ENCODE measurements at places on chromosomes 13 and 19.
A peak's percentile ranks its signal among the peaks of the same experiment; 100 is the strongest.

DNA sequence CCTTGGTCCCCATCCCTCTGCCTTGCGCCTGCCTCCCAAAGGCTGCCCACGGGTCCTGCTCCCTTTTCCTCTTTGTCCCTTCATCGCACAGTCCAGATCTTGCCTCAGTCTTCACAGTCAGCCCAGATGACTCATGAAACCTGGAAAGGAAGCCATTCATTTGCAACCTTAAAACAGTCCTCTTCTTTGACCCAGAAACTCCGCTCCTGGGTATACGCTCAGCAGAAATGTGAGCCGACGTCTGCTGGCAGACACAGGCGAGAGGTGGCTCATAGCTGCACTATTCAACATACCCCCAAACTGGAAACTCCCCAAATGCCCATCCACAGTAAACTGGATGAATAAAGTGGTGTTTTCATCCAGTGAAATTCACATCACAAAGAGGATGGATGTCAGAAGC lies 13.6 kb upstream of the PEPD start:
- DNase-seq, result no peak

- DNase-seq, result no peak
Observed at GRCh38 chr19:18122860-18123795, 25.6 kb downstream of the MAST3 start.

DNA sequence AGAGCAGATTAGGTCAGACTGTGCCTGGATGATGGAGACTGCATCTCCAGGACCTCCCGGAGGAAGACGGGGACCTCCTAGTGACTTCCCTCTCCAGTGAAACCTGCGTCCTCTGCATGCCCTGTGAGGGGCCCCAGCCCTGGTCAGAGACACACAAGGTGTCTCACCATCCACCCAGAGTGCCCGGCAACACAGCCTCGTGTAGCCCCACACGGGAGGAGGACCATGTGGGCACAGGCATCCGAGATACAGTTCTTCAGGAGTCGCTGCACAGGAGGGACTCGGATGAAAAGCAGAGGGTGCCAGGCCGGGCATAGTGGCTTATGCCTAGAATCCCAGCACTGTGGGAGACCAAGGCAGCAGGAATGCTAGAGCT lies 64.8 kb downstream of the PEPD start:
- no peak for DNase-seq

- no peak for DNase-seq
Observed at GRCh38 chr19:18633321-18633720, 3.5 kb upstream of the KLHL26 start.

GRCh38 chr19:46604781-46605355 lies 3.7 kb downstream of the CALM3 start:
- DNase-seq, result no peak

- DNase-seq, result no peak
Observed at GRCh38 chr13:26300140-26300539, 46.2 kb downstream of the CDK8 start.

- DNase-seq, result no peak
Observed at GRCh38 chr19:35254341-35255297, 5.8 kb downstream of the LSR start.

- DNase-seq, result no peak
Observed at GRCh38 chr13:99963816-99964339, 7.7 kb downstream of the ZIC5 start.

DNA sequence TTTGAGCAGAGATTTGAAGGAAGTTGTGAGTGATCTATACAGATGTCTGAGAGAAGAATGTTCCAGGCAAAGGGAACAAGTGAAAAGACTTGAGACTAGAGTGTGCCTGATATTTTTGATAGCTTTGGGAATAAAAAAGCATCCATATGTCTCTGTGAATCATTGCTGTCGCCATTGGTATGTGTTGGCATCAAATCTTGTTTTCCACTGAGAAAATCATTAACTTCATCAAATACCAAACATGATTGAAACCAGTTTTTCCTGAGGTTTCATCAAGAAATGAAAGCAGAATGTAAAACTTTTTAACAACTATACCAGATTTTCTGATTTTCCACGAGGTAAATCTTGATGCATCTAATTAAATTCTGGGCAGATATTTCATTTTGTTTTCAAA lies 862.6 kb downstream of the DIAPH3 start:
- no peak for DNase-seq

DNA sequence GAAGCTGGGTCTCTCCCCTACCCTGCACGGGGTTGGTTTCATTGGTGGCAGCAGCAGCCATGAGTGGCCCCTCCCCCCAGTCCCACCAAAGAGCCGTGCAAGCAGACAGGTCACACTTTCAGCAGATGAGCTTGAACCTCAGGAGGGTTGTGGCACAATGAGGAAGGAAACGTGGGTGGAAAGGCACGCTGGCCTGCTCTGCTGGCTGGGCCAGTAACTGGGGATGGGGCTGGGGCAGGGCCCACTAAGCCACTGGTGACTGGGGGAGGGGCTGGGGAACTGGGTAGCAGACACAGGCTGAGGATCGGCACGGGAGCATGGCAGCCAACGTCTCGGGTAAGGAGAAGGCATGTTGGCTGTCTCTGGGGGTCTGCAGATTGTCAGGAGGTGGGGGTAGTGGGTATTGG lies at the start of gene P2RY11:
Gene P2RY11 (plus strand): TSS at position 289 of the 407 bp plus-strand sequence. CDS start 29 bp downstream, at position 318.
- DNase-seq, result no peak

- DNase-seq, result no peak
Observed at GRCh38 chr13:51524829-51525566, 59.3 kb upstream of the WDFY2 start.

DNA sequence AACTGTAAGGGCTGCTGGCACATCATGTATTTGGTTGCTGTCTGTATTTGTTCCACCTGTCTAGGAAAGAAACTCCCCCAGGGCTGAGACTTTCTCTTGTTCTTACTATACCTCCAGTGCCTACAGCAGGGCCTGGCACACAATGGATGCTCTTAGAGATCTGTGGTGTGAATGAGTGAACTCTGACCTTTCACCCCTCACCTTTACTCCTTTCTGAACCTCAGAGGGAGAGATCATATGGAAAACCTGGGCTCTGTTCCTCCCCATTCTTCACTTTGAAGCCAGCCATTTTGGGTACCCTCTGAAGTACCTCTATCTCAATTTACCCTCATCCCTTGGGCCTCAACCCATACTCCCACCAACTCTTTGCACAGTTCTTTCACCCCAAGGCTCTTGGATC lies 3.1 kb downstream of the DYRK1B start:
- DNase-seq, result no peak

GRCh38 chr19:10651851-10652250 lies 2.3 kb upstream of the ILF3 start:
- no peak for DNase-seq

DNA sequence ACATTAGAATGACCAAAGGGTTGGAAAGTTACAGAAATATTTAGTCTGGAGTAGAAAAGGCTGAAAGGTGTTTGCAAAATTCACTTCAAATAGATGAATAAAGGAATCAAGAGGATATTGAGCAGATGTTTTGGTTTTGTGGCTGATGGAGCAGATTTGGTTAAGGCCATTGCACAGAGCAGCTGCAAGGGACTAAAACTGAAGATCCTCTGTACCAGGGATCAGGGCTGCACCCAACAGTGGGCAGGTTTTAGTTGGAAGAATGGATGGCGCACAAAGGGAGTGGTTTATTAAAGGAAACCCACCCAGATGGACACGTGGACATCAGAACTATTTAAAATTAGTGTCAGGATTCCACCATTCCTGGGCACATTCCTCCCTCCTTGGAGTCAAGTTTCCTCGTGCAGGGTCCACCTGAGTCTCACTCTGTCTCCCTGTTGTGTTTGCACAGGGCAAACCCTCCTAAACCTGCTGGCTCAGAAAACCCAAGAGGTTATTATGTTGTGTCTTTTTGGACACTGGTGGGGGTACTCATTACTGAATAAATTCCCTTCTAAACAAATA lies 9.2 kb upstream of the UBAC2 start:
- DNase-seq, result no peak

DNA sequence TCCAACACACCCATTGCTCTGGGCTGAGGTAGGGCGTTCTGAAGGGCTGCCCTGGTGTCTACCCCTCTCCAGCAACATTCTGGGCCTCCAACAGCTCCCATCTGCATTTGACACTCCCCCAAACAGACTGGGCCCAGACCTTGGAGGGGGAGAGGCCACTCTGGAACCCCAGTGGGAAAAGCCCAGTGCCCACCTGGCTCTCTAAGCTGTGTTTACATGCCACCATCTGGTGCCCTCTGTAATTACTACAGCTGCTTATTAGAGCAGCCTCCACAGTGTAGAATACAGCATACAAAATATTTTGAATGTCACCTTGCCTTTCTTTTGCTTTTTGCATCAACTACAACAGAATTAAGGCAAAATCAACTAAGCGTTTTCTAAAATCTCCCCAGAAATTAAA lies 35.8 kb upstream of the TM9SF2 start:
- no peak for DNase-seq

DNA sequence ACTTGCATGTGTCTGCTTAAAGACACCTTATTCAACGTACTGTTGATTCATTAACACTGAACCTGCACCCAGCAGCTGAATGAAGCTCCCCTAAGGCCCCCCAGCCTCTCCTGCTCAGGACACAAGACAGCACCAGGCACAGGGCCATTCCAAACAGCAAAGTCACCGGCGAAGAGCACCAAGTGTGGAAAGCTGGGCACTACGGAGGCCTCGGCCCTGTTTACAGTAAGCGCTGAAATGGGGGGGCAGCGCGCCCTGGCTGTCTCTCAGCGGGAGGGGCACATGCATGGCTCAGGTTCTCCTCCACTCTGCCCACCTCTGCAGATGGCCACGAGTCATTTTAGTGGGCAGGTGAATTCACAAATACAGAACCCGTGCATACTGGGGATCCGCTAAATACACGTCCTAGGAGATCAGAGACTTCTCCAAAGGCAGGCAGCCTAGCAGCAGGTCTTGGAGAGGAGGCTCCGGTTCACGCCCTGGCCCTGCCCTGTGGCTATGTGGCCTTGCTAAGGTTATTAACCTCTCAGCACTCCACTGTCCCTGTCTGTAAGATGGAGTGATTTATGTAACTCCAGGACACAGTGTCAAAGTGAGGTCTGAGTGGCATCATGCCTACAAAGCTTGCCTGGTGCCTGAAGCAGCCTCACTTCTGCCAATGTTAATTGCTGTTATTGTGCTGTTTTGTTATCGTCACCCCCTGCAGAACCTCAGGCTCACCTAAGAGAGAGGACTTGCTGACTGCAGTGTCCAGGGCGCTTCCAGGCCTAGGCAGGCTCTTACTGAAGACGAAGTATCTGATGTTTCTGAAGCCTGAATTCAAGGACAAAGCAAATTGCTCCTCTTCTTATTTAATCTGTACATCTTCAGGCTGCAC lies 207.4 kb upstream of the SOX1 start:
- no peak for DNase-seq

- no peak for DNase-seq
Observed at GRCh38 chr13:30732046-30732390, 3.3 kb upstream of the ALOX5AP start.

- no peak for DNase-seq
Observed at GRCh38 chr13:36133950-36134626, 2.9 kb upstream of the DCLK1 start.

GRCh38 chr13:48126944-48127830 lies 32.3 kb upstream of the MED4 start:
- peak; percentile 45 for DNase-seq

DNA sequence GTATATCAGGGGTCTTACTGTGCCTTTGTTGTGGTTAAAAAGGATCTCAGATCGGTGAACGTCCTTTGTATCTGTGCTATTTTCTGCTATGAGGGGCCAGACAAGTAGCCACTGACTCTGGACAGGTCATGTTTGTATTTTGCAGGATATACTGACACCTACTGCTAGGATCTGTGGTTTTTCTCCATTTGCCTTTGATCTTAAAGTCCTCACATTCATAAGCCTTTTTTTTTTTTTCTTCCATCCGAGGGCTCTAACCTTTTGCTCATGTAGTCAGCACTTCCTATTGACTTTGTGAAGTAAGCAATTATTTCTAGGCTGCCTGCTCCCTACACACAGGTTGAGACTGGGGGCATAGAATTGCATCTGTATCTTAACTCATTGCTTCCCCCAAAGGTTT lies 106.2 kb downstream of the SLITRK5 start:
- DNase-seq, result no peak

DNA sequence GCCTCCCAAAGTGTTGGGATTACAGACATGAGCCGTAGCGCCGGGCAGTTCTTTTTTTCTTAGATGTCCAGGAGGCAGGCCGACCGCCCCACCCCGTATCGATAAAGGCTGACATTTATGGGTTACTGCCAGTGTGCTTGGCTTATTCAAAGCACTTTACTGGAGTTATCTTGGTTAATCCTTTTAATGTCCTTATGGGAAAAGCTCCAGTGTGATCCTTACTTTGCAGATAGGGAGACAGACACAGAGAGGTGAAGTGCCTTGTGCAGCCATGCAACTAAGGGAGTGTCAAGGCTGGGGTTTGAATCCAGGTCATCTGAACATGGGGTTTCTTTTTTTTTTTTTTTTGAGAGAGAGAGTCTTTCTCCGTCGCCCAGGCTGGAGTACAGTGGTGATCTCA lies 19.2 kb downstream of the NCAN start:
- DNase-seq, result no peak
